Right hindlimb (tissue), 1 donor: ENCODE measurements at places on chromosomes 7 and 10.

DNA sequence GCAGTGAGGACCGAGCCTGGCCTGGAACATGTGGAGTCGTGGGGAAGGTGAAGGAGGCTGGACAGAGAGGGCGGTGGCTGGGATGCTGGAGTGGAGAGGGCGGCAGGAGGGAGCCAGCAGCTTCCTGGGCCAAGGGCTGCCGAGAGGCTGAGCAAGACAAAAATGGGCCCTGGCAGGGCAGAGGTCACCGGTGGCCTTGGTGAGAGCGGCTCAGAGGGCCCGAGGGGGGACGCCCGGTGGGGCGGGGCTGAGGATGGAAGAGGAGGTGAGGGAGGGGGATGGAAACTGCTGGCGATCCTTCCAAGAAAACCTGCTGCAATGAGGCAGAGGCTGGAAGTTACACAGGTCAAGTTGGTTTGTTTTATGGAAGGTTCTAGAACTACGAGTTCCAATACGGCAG lies 69.5 kb downstream of the ELFN1 start:
- DNase-seq: no peak

GRCh38 chr10:132417957-132418441 lies 21.0 kb downstream of the PWWP2B start:
- DNase-seq: no peak

DNA sequence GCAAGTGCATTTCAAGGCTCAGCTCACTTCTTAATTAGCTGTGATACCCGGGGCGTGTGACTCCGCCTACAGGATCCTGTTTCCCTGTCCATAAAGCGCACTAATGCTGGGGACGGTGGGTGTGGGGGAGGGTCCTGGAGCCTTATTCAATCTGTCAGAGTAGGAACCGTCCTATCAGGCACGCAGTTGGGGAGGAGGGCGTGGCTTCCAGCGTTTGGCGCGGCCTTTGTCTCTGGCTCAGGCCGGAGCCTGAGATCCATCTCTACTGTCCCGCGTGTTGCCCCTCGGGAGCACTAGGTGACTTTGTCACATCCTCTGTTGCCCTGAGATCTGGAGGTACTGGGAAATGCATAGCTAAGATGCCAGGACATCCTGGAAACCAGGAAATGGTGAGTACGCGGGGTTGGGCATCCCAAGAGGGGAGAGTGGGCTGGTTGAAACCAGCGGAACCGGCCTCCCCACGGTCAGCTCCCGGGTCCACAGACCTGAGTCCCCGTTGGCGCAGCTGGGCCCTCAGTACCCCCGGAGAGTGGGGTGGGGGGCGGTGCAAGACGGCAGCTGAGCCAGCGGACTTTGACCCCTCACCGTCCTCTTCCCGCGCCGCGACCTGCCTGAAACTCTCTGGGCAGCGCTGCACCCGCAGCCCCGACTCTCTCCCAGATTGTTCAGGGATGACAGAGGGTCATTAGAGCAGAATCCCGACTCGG lies 104.4 kb upstream of the ZNF92 start:
- peak; percentile 88 for DNase-seq

- DNase-seq: no peak
Observed at GRCh38 chr10:26787362-26787761, 73.4 kb downstream of the ABI1 start.

GRCh38 chr10:22677333-22677732 lies 37.0 kb downstream of the PIP4K2A start:
- no peak for DNase-seq
